Activated CD8-positive, alpha-beta memory T cell treated with anti-CD3 and anti-CD28 coated beads for 1 hour (primary cell): ENCODE measurements at places on chromosomes 1 and 21.

DNA sequence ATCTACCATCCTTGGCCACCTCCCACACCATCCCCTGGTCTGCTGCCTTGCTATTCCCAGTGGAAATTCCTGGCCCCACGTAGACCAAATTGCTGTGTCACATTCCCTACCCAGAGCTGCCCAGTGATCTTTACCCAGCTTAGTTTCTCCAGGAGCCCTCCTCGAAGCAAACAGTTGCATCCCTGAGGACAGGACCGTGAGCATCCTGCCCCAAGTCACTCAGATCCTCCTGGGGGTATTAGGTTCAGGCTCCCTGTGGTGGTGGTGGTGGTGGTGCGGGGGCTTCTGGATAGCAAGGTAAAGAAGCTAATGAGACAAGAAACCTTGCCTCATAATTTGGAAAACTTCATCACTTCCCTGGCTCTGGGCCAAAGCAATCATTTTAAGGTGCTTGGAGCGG lies 58.4 kb upstream of the RBM15 start:
- DNase-seq, result no peak

GRCh38 chr1:58256546-58256945 lies 290.0 kb downstream of the OMA1 start:
- no peak for DNase-seq

GRCh38 chr1:160427625-160428024 lies 27.3 kb downstream of the VANGL2 start:
- DNase-seq, result no peak

- DNase-seq, result no peak
These were observed 33.5 kb upstream of the TARBP1 start for GRCh38 chr1:234512451-234512861.

DNA sequence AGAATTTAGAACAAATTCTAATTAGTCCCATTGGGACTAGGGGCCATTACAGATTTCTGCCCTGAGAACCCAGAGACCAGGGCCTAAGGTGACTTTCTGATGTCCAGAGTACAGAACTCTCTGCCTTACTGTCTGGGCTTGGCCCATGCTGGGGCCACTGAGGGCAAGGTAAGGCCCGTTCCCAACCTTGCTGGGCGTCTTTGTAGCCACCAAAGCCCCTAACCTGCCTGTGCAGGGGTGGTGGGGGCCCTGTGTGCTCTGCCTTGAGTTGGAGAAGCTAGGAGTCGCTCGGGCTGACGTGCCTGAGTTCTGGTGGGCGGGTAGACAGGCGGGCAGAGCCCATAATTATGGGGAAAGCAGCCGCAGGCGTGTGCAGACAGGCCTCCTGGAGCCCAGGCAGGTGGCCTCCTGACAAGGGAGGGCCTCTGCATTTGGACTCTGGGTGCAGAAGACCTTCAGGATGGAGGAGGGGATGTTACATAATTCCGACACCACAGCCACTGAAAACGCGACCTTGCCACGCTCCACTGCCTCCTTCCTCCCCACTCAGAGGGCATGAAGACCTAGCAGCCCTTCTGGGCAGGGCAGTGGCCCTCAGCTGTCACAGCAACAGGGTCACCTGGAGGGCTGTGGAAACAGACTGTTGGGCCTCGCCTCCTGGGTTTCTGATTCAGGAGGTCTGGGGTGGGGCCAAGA lies 239.9 kb upstream of the TMEM51 start:
- DNase-seq, result no peak

DNA sequence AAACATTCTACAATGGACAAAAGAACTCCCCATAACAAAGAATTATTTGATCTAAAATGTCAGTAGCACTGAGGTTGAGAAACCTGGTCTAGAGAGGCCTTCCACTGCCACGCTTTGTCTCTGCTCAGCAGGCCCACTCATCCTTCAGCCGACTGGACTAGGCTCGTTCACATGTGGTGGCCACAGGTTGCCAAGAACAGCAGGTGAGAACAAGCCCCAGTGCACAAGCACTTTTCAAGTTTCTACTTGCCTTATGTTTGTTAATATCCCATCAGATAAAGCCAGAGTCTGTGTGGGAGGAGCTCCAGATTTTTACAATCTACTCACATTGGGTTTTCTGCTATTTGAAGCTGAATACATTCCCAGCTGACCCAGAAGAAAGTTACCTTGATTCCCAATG lies 9.1 kb upstream of the EFHD2 start:
- DNase-seq, result no peak

DNA sequence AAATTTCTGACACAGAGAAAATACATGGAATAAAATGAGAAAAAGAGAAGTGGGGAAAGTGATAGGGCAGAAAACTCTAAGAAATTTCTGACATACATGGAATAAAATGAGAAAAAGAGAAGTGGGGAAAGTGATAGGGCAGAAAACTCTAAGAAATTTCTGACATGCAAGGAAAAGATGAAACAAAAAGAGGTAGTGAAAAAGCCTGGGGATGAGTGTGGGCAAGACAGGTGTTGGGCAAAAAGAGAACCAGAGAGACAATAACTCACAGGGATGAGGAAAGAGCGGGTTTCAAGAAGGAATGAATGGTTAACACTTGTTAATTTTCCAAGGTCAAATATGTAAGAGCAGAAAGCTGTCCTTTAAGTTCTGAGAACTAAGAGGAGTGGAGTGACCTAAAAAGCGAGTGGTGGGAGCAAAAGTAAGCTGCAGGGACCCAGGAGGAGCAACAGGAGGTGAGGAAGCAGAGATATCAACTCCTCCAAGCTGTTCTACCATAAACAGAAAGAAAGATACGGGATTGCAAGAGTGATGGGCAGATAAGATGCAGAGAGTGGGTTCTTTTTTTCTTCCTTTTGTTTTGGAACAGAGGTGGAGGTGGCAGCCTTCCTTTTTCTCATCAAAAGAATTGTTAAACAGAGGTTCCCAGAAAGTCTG lies 29.9 kb upstream of the EXO1 start:
- DNase-seq, result no peak

DNA sequence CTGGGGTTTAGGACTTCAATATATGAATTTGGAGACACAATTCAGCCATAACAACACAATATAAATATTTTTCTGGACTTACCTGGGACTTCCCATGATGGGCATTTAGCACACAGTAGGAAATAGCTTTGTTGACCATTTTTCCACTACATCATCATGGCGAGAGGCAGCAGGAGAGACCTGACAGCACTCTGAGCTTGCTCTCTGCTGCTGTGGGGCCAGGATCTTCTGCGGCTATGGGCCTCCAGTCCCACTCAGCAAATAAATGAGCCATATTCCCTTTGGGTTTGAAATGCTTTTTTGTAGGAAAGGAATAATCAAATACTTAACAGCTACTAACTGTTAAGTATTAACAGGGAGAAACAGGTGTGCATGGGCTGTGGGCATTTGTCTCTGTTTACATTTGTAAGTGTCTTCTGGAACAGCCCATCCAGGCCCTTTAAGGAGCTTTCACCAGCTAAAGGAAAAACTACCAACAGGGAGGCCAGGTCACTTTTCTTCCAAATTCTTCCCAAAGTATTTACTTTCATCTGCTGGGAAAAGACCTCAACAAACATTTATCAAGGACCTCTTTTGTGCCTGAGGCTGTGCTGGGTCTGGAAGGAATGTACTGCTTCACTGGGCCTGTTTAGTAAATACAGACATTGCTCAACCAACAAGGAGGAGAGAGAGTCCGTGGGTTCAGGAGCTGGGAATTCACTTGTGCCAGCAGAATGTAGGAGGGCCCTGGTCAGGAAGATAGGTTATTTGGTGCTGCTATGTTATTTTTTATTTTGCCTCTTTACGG lies 133.2 kb downstream of the LRIG2 start:
- no peak for DNase-seq

DNA sequence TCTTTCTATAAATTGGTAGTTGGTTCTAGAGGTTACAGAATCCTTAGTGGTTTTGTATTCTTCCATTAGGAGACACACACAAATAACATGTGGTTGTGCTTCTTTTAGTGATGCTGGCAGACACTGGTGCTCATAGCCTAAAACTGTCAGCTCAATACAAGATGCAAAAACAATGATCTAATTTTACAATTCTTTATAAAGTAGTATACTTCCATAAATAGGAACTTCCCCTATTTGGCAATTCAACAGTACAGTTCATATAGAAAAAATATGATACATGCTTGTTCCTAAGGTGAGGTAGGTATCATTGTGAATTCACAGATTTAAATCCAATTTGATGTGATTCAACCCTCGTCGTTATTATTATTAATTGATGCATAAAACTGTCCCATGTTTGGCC lies 20.8 kb upstream of the CCDC17 start:
- DNase-seq, result no peak

GRCh38 chr1:5757187-5757805 lies 234.9 kb downstream of the NPHP4 start:
- no peak for DNase-seq
